ENCODE measurements at places on chromosomes 12 and 14.

GRCh38 chr12:31896514-31897039, 62.6 kb upstream of the RESF1 start:
- DNase-seq, result peak; percentile 91

DNA sequence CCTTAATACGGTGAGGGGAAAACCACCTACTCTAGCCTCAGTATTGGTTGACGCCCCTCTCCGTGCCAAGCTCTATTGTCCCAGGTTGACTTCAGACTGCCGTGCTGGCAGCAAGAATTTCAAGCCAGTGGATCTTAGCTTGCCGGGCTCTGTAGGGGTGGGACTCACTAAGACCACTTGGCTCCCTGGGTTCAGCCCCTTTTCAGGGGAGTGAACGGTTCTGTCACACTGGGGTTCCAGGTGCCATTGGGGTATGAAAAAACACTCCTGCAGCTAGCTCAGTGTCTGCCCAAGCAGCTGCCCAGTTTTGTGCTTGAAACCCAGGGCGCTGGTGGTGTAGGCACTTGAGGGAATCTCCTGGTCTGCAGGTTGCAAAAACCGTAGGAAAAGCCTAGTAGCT, 107.1 kb downstream of the NUBPL start:
- no peak for DNase-seq

GRCh38 chr14:83712418-83713129, 1817.4 kb upstream of the FLRT2 start:
- no peak for DNase-seq

- no peak for DNase-seq
Measured at GRCh38 chr14:70671652-70672644, 30.2 kb downstream of the TTC9 start.

GRCh38 chr12:70783455-70783854, 137.1 kb downstream of the PTPRR start:
- no peak for DNase-seq

- no peak for DNase-seq
Measured at GRCh38 chr14:99543985-99544384, 60.0 kb downstream of the CCDC85C start.

- DNase-seq, result no peak
Measured at GRCh38 chr14:97943619-97944018, 1146.4 kb downstream of the VRK1 start.

- DNase-seq, result no peak
Measured at GRCh38 chr12:5521456-5522325, 89.8 kb downstream of the NTF3 start.

- no peak for DNase-seq
Measured at GRCh38 chr12:54549774-54550451, 512 bp downstream of the PDE1B start.

- no peak for DNase-seq
Measured at GRCh38 chr12:119576118-119576810, 17.3 kb upstream of the TMEM233 start.

- DNase-seq, result no peak
Measured at GRCh38 chr14:77004711-77005460, 23.6 kb downstream of the IRF2BPL start.

GRCh38 chr14:22579236-22579635, 9.8 kb downstream of the DAD1 start:
- no peak for DNase-seq

DNA sequence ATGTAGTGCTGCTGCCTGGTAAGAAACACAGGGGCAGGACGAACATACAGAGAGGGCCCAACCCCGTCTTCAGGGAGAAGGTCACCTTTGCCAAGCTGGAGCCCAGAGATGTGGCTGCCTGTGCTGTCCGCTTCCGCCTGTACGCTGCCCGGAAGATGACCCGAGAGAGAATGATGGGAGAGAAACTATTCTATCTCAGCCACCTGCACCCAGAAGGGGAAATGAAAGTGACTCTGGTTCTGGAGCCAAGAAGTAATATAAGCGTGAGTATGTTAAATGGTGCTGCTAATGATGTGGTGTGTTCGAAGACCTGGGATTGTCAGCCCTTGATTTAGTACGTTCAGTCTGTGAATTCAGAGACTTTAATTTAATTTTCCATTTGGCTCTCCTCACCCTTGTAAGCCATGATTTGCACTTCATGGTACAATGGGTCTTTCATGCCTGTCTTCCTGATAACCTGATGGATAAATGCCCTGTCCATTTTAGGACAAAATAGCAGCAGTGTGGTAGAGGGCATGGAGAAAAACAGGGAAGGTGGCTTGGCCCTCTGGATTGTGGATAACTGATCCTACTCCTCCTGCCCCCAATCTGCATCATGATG, 318.9 kb downstream of the SNAPC1 start:
- DNase-seq, result peak; percentile 45

- DNase-seq, result no peak
Measured at GRCh38 chr14:73833530-73834260, 17.9 kb upstream of the PTGR2 start.

GRCh38 chr12:126558219-126558618, 1493.0 kb downstream of the AACS start:
- no peak for DNase-seq

DNA sequence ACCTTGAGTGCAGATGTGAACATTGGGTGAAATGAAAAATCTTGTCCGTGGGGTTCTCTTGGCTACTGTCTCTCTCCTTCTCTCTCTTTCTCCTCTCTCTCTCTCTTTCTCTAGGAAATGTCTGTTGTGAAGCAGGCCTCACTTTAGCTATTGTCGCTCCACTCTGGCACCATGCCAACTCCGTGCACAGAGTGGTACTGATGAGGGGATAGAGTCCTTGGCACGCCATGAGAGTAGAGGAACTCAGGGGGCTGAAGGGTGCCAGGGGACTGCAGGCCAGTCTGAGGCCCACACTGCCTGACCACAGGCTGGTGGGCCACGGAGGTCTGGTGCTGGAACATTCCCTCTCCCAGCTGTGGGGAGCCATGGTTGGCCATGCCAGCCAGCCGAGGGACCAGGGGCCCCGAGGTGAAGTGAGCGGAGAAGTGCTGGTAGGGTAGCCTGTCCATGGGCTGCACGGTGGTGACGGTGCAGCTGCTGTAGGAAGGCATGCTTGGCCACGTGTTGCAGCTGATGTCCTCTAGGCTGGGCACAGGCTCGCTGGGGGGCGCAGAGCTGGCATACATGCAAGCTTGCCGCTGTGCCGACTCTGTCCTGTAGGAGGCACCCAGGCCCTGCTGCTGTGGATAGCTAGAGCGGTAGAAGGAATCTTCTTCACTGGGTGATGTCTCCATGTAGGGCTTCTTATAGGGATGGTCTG, 50.4 kb downstream of the TBX5 start:
- peak; percentile 10 for DNase-seq

- DNase-seq, result peak; percentile 10
Measured at GRCh38 chr12:52789637-52790426, 6.1 kb downstream of the KRT3 start.

DNA sequence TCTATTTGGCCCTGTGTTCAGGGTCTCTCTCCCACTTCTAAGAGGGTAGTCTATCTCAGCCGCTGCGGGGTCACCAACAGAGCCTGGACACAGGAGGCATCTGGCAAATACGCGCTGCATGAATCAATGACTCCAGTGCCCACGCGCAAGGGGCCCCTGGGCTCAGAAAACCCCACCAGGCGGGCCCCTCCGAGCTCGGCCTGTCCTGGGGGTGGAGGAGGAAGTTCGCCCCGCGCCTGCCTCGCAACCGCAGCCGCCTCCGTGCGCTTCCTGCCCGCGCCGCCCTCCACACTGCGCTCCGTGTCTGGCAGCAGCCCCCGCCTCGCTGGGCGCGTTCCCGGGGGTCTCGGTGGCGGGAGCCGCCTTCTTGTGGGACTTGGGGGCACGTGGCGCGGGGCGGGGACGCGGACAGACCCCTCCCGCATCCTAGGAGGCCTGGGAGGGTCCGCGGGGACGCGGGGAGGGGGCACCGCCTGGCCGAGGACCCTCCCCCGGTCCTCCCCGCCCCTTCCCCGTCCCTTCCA, 811 bp upstream of the FBRSL1 start:
- DNase-seq, result peak; percentile 63

GRCh38 chr12:58703866-58704265, 216.4 kb downstream of the LRIG3 start:
- DNase-seq, result no peak

GRCh38 chr12:55629058-55629841, 7.4 kb upstream of the OR10P1 start:
- no peak for DNase-seq

GRCh38 chr12:75481013-75481705, 604 bp downstream of the GLIPR1 start:
- peak; percentile 47 for DNase-seq

DNA sequence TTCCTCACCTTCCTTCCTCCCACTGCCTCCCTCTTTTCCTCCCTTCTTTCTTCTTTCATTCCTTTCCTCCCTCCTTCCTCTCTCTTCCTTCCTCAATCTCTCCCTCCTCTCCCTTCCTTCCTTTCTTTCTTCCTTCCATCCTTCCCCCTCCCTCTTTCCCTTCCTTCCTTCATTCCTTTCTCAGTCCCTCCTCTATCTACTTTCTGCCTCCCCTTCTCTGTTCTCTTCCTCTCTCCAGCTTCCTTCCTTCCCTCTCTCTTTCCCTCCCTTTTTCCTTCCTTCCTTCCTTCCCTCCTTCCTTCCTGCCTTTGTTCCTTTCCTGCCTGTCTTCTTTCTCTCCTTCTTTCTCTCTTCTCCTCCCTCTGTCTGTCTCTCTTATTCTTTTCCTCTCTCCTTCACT, 16.1 kb downstream of the ASCL1 start:
- no peak for DNase-seq

DNA sequence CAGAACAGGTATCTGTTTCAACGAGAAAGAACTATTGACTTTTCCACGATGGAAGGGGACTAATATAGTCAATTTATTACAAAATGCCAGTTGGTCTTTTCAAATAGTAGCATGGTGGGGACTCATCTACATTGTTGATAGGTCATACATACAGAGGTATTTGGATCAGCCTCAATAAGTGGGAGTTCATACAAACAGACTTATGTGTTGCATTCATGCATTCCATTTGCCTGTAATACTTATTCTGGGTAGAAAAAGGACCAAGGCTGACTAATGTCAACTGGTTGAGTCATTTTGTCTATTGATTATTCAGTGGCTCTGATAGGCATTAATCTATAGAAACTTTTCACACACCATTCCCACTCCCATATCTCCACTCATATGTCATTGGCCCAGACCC, 41.5 kb upstream of the GLIPR1 start:
- no peak for DNase-seq

DNA sequence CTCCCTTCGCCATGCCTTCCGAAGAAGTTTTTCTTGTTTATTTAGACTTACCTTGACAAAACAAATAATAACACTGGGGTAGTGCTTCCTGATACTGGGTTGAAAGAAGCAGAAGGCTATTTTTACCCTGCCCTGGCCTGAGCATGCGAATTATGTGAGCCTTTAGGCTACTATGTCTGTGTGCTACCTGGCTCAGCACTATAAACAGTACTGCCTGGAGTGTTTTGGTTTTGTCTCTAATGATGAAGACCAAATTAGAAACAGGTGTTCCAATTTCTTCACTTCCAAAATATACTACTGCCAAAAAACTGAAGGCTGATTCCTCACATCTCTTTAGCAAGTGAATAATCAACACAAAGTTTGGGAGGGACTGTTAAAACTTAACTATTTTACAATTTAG, 7.6 kb upstream of the OVCH1 start:
- no peak for DNase-seq

GRCh38 chr12:52063981-52064649, 5.7 kb upstream of the ATG101 start:
- no peak for DNase-seq

DNA sequence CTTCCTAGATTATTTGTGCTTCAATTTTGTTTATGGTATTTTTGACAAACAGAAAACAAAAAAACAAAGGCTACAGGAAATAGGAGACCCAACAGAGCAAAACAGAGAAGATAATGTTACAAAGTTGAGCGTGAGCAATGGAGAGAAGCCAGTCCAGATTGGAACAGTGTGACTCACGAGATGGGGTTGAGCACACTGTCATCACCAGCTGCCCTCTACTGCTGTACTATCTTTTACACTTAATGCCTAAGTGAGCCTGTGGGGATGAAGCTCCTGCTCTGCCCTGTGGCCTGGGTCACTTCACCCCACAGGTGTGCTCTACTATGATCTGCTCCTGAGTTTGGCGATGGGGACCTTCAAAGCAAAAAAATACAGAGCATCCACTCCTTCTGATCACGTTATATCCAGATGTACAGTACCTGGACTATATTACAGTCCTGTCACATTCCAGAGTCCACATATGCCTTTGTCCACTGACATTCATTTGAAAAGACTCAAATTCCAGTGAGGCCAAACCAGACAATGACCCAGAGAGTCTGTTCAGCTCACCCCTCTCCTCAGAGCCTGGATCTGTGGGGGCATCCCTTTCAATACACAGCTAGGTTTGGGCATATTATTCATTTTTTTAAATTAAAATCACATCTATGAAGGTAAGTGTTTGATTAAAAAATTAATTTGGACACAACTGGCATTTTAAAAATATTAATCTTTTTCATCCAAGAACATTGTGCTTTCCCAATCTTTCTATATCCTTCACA, 4.4 kb downstream of the IPO8 start:
- no peak for DNase-seq

DNA sequence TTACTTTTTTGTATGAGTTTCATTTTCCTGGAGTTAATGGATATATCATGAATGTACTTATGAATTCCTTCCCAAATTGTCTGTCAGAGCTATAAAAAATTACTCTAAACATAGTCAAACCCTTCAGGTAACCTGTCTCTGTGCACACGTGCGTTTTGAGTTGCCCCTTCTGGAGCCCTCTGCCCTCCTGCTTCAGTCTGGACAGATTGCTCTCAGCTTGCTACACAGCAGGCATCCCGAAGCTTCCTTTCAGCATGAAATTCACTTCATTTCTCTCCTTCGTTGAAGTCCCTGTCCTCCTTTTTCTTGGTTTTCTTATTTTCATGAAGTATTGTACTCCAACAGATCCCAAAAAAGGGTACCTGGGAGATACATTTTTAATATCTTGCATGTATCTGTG, 47.3 kb downstream of the FNTB start:
- DNase-seq, result no peak

DNA sequence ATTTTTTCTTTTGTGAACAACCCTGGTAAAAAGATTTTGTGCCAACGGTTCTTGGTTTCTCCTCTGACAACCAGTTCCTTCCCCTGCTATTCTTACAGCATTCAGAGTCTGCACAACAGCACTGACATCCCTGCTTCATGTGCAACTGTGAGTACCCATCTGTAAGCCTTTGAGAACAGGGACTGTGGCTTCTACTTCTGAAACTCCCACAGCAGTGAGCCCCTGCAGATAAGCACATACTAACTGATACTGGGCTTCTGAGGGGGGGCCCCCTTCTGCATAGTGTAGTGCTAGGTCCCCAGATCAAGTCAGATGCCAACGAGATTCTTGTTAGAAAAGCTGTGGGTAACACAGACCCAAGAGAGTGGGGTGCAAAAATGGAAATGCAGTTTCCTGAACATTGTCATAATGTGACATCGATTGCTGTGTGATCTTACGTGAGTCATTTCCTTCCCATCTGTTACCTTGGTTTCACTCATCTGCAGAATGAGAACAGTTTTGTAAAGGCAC, 11.1 kb upstream of the NINJ2 start:
- no peak for DNase-seq

DNA sequence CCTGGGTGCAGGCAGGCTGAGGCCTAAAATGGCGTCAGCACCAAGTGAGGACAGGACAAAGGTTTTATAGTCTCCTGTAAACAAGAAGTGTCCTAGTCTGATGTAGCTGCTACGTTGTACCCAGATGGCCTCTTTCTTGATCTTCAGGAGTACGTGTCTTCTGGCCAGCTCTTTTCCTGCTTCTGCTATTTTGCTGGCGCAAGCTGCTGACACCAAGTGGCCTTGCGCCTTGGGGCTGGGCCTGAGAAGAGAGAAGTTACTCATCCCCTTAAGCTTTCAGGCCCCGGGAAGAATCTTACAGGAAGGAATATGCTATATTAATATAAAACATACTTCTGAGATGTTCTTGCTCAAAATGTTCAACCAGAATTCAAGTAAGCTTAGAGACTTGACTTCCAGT, 605.2 kb downstream of the GALC start:
- no peak for DNase-seq

All from germinal center (tissue), 1 donor.